ENCODE measurements at places on chromosomes 13 and 19. TPM values are rescaled to one million over a fixed set of nuclear protein-coding genes. Genes with fewer than 3 reads are reported as not detected.

C19orf81 gene
- 2.9 TPM for total RNA-seq

EDDM13 gene
- total RNA-seq, result 1.5 TPM

ZFP82 gene
- total RNA-seq, result 5.7 TPM

DNA sequence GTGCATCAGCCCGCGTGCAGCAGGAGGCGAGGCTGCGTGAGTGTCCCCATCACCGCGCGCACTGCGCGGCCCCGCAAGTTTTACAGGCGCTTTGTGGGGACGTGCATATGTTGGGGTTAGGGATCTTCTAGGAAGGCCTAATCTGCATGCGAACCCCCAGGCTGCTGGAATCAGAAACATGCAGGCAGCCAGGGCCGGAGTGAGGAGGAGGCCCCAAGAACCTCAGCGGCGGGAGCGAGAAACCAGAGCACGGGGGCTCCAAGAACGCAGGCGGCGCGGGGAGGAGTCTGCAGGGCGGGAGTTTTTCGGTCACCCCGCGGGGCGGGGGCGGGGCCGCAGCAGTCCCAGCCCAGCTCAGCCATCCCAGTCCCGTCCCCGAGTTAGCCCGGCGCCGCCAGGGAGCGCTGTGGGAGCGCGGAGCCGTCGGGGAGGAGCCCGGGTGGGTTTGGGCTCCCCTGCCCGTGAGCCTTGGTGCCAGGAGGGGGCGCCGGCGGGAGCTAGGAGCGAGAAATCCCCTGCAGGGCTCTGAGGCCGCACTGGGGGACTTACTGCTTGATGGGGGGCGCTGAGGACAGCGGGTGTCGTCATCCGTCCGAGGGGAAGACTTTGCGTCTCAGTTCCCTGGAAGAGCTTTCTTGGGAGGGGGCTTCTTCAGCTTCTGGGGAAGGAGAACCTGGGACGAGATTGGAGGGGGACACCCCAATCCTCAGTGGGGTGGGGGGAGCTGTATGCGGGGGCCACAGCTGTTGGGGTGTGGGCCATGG is 933 bp upstream of the NRTN start:
- peaks cover 19% of the 10 kb centered on the region for H3K4me1 ChIP-seq
- no peaks in the 10 kb centered on the region for H3K36me3 ChIP-seq
- H3K4me3 ChIP-seq, result peak overlapping the region; percentile 68
- H3K27ac ChIP-seq, result peak overlapping the region; percentile 54
- H3K27me3 ChIP-seq, result peaks cover 43% of the 10 kb centered on the region

- H3K36me3 ChIP-seq, result no peaks in the 10 kb centered on the region
- peak within 1 kb of the TSS; percentile 75 for H3K4me3 ChIP-seq
- no peak within 1 kb of the TSS for H3K27ac ChIP-seq
- peaks cover 12% of the 10 kb centered on the region for H3K4me1 ChIP-seq
- H3K27me3 ChIP-seq, result peaks cover 76% of the 10 kb centered on the region
These were observed at the start of gene GPC5 for GRCh38 chr13:91398413-91399188. Gene GPC5 (plus strand): TSS chr13:91398621.

FBXO27 gene
- 1.3 TPM for total RNA-seq

GRCh38 chr13:32585550-32586079 is 637 bp upstream of the PDS5B start:
- H3K27ac ChIP-seq, result peak overlapping the region; percentile 70
- H3K4me3 ChIP-seq, result peak overlapping the region; percentile 82
- H3K36me3 ChIP-seq, result peaks cover 8% of the 10 kb centered on the region
- peaks cover 4% of the 10 kb centered on the region for H3K27me3 ChIP-seq
- no peak for DNase-seq

- H3K27me3 ChIP-seq, result no peaks in the 10 kb centered on the region
- no peak overlapping the region for H3K27ac ChIP-seq
- no peak overlapping the region for H3K4me3 ChIP-seq
- no peaks in the 10 kb centered on the region for H3K4me1 ChIP-seq
These were observed 123.1 kb downstream of the RBM26 start for GRCh38 chr13:79282976-79283375.

DNA sequence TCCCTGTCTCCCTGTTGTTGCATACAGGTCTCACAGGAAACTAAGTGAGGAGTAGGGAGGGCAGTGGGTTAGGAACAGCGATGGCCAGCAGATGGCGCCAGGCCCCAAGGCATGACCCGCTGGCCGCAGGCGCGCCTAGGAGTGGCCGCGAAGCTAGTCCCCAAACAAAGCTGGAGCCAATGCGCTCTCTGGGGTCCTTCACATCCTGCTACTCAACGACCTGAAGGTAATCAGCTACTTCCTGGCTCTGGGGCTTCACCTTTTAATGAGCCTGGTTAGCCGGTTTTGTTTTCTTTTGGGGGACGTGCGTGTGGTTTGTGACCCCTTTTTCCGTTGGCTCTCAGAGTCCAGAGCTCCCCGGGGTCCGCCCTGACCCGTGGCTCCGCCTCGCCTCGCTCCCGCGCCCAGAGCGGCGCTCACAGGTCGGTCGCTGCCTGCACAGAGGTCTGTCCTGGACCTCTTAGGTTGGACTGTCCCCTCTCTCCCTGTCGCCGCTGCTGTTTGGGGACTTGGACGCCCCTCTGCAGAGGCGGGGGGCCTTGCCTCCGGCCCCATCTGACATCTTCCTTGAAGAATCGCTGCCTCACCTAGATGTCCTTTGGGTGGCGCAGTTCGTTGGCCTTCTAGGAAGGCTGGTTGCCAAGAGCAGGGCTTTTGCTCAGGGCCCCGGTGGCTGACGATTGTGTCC is 62.2 kb upstream of the GTF3A start:
- H3K36me3 ChIP-seq, result no peaks in the 10 kb centered on the region
- peak overlapping the region; percentile 45 for H3K4me3 ChIP-seq
- peaks cover 40% of the 10 kb centered on the region for H3K27me3 ChIP-seq
- peaks cover 3% of the 10 kb centered on the region for H3K4me1 ChIP-seq
- H3K27ac ChIP-seq, result no peak overlapping the region

DNA sequence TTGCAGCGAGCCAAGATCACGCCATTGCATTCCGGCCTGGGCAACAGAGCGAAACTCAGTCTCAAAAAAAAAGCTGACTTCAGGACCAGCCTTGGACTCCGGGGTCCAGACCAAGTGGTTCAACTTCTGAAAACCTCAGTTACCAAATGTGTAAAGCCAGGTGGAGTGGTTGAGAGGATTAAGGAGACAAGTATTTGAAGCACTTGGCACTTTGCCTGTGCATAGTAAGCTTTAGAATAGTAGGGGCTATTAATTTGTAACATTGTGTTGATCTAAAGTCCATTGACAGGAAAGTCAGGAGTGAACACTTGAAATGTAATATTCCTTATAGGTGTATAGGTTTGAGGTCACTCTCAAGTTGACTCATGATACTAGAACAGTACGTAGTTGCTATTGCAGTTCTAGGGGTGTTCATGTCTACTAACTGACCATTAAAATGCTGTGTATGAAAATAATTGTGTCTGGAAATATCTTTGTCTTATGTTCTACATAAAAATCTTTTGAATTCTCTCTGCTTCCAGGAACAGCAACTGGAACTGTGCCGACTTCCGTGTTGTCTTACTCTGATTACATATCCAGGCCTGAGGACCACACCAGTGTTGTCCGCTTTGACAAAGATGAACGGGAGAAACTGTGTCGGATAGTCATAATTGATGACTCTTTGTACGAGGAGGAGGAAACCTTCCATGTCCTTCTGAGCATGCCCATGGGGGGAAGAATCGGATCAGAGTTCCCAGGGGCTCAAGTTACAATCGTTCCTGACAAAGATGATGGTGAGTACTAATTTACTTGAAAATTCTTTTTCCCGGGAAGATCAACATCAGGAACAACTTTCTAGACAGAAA is 97.4 kb downstream of the FREM2 start:
- no peak overlapping the region for H3K27ac ChIP-seq
- no peaks in the 10 kb centered on the region for H3K36me3 ChIP-seq
- no peaks in the 10 kb centered on the region for H3K27me3 ChIP-seq
- no peak overlapping the region for H3K4me3 ChIP-seq
- H3K4me1 ChIP-seq, result no peaks in the 10 kb centered on the region

DNA sequence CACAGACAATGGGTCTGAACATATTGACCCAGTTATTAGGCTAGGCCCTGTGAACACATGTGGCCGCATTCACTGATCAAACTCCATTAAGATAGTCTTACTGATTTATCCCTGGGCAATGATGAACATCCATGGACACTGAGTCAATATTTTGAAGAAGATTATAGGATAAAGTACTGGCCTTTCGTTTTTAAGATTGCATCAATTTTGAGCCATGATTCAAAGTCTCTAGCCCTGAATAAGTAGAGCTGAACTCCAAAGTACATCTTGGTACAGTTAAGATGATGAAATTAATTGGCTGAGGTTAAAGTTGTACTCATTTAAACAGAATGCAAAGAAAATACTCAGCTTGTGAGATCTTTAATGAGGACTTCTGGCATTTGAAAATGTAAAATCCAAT is 1581.9 kb downstream of the EFNB2 start:
- no peaks in the 10 kb centered on the region for H3K27me3 ChIP-seq
- no peaks in the 10 kb centered on the region for H3K36me3 ChIP-seq
- DNase-seq, result no peak
- no peak overlapping the region for H3K27ac ChIP-seq

DNA sequence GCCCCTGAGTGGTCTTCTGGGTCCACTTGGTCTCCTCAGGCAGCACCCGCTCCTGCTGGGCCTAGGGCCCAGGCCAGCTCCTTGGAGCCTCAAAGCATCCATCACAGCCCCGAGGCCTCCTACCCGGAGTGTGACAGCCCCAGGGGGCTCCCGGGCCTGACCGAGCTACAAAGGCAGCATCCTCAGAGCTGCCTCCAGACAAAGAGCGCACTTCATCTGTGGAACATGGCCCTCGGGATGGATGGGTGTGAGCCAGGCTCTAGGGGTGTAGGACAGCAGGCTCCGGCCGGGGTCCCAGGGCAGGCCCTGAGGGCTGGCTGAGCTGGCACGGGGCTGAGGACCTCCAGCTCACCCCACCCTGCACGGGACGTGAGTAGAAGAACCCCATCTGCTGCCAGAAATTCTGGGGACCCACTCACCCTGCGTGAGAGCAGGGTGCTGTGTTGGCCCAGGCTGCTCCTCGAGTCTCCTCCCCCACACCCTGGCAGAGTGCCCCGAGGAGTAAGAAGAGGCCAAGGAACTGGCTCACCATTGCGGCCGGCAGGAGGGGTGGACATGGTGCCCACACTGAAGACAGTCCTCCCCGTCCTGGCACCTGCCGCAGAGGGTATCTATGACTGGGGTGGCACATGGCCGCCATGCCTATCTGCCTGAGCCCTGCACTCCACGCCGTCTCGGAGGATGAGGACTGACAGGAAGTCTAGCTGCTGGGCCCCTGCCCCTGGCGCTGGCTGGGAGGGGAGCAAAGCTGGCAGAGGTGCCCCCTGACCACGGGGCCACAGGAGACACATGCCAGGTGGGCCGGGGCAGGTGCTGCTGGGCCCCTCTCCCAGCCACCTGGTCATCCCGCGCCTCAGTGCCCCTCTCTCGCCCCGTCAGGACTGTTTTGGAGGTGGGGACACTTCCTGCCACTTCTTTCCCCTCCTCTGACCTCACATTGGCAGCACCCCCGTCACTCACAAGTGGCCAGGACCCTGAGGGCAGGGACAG is 22.3 kb downstream of the CEBPG start:
- H3K36me3 ChIP-seq, result no peaks in the 10 kb centered on the region
- H3K27me3 ChIP-seq, result no peaks in the 10 kb centered on the region
- H3K4me1 ChIP-seq, result no peaks in the 10 kb centered on the region
- DNase-seq, result no peak
- H3K4me3 ChIP-seq, result no peak overlapping the region

GRCh38 chr13:109000207-109000606 is 370.8 kb downstream of the MYO16 start:
- peaks cover 5% of the 10 kb centered on the region for H3K27me3 ChIP-seq
- H3K27ac ChIP-seq, result no peak overlapping the region
- DNase-seq, result no peak
- no peak overlapping the region for H3K4me3 ChIP-seq

DNA sequence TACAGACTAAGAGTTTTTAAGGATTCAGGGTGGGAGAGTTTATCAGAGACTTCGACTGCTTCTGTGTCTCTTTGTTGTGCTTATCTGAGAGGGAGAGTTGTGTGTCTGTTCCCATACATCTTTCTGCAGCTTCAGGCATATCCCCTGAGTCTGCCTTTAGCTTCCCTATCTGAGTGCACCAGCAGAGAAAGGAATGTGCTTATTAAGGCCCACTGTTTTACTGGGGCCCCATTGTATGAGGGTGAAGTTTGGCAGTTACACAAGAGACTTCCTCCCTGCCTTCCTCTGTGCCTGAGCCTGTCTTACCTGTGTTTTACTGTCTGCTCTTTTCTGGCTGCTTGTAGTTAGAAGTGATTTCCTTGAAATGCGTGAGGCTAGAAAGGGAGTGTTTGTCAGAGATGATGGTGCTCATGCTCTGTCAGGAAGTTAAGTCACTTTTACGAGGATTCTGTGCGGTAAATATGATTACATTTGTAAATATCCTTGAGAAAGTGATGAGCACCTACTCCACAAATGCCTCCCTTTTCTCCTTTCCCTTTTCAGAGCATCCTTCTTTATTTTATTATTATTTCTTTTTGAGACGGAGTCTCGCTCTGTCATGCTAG is 1228.9 kb upstream of the MIR17HG start:
- H3K27ac ChIP-seq, result no peak overlapping the region
- no peaks in the 10 kb centered on the region for H3K36me3 ChIP-seq
- H3K4me1 ChIP-seq, result no peaks in the 10 kb centered on the region
- no peaks in the 10 kb centered on the region for H3K27me3 ChIP-seq

DNA sequence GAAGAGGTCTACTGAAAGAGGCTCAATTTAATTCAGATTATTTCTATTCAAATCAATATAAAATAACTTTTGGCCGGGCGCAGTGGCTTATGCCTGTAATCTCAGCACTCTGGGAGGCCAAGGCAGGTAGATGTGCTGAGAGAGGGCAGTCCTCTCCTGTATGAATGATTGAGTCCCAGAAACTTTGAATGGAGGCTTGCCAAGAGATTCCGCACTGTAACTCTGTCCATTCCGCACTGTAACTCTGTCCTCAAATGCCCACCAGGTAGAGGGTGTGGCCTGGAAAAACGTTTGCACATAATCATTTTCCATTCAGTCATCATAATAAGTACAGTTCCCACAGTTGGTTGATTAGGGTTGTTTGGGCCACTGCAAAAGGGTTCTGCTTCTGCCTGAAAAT is 274.7 kb upstream of the SOX21 start:
- H3K27ac ChIP-seq, result no peak overlapping the region
- DNase-seq, result no peak
- peaks cover 17% of the 10 kb centered on the region for H3K27me3 ChIP-seq
- H3K4me1 ChIP-seq, result no peaks in the 10 kb centered on the region
- H3K4me3 ChIP-seq, result no peak overlapping the region
- H3K36me3 ChIP-seq, result no peaks in the 10 kb centered on the region

ZNF667 gene
- 7.3 TPM for total RNA-seq

SELENOV gene
- total RNA-seq, result not detected

CEACAM20 gene
- total RNA-seq, result not detected

DNA sequence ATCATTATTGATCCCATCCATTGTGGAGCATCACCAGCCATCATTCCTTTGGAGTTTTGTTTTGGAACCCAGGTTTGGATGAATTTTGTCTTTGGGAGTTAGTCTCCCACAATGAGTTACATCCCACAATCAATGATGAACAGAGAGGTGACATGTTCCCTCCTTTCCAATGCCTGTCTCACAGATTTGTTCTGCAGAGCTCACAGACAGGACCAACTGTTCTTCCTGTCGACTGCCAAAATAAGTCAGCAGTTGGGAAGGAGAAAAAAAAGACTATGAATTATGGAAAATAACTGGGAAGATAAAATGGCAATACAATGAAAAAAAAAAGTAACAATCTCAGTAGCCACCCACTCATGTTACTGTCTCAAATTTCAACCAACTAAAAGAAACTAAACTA is 489.1 kb downstream of the MYO16 start:
- H3K27me3 ChIP-seq, result no peaks in the 10 kb centered on the region
- no peak for DNase-seq
- H3K4me3 ChIP-seq, result no peak overlapping the region
- H3K4me1 ChIP-seq, result no peaks in the 10 kb centered on the region

GRCh38 chr19:49125025-49125731 is 5.8 kb downstream of the PPFIA3 start:
- peaks cover 10% of the 10 kb centered on the region for H3K4me1 ChIP-seq
- no peaks in the 10 kb centered on the region for H3K36me3 ChIP-seq
- peaks cover 12% of the 10 kb centered on the region for H3K27me3 ChIP-seq

LACC1 gene
- 4.5 TPM for total RNA-seq

LRRC63 gene
- total RNA-seq, result 0.56 TPM

ZNF8 gene
- total RNA-seq, result 4.1 TPM

Measured in activated naive CD8-positive, alpha-beta T cell treated with anti-CD3 and anti-CD28 coated beads for 36 hours (primary cell).